ENCODE measurements at places on chromosomes 7 and 10.
A peak's percentile ranks its signal among the peaks of the same experiment; 100 is the strongest.

DNA sequence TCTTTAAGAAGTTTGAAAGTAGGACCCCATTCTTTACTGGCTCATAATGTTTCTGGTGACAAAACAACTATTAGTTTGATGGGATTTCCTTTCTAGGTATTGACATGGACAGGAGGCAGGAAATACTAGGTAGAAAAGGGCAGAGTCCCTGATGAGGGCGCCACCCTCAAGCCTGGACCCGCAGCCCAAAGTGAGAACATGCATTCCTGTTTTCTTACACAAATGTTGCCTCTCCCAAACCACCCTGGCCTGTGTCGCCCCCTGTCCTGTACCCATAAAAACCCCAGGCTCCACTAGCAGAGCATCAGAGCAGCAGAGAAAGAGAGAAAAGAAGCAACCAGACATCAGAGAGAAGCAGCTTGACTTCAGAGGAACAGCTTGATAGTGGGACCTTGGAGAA, 1055.2 kb upstream of the POT1 start:
- no peak for DNase-seq

GRCh38 chr10:14821635-14822375, 16.0 kb downstream of the CDNF start:
- no peak for DNase-seq

- no peak for DNase-seq
Observed at GRCh38 chr7:73870041-73870492, 9.1 kb downstream of the TMEM270 start.

DNA sequence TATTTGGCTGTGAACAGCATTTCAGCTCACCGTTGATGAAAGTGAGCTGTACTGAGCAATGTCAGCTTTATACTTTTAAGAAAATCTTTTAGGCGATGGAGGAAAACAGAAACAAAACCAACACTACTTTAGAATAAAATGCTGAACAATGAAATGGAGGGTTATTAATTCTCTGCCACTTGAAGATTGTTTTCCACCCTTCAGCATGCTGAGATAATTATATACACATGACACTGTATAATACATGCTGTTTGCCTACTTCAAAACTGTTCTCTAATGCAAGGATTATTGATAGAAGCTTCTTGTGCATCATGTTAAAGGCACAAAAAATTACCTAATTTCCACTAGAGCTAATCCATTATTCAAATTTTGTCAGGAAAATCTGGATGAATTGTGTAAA, 66.8 kb downstream of the CACNA2D1 start:
- no peak for DNase-seq

DNA sequence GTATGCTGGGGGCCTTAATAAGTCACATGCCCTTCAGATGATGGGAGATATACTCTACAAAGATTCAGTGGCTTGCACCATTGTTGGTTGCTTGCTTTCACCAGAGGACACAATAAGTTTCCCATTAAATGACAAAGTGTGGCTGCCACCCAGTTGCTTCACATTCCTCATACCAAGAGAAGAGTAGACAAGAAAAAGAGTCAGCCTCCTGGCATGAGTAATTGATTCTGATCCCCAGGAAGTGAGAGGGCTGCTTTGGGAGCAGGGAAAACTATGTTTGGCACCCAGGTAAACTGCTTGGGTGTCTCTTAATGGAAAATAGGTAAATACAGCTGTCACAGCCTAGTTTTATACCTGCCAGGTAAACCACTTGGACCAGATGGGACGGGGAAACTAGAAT, 66.7 kb upstream of the IL6 start:
- no peak for DNase-seq

- no peak for DNase-seq
Observed at GRCh38 chr10:129552119-129552518, 85.1 kb downstream of the MGMT start.

DNA sequence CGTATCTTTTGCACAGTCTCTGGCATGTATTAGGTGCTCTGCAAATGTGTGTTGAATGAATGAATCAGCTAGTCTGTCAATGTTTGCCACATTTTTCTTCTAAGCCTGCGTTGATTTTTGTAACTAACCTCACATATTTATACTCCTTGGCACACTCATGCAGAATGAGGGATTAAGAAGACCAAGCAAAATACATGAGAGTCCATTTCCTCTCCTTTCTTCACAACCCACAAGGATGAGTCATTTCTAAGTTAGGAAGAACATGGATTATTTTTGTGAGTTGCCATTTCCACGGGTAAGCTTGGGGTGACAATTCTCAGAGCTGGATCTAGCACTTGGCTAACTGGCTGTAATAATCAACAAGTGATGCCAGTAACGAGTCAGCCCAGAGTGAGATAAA, 158.8 kb downstream of the TWIST1 start:
- peak; percentile 63 for DNase-seq

- peak; percentile 68 for DNase-seq
Observed at GRCh38 chr7:119664601-119665000, 608.4 kb upstream of the KCND2 start.

DNA sequence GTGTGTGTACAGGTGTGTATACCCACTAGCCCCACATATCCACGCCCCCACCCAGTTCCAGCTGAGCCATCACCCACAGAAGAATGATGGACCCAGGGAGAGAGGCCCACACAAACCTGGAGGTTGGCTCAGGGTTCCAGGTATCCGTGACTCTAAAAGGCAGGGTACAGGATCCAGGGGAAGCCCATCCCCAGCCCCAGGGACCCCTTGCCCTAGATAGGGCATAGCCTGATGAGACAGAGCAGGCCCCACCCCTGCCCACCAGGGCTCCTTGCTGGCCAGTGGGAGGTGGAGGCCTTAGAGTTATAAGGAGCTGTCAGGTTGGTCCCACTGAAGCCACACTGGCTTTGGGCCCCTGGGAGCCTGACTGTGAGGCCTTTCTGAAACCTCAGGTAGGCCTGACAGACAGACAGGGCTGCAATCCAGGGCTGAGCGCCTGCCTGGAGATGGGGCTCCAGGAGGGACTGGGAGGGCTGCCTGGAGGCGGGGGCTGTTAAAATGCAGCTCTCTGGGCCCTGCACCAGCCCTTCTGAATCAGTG, 93.5 kb downstream of the WDR11 start:
- no peak for DNase-seq

GRCh38 chr10:45155784-45156183, 155.1 kb downstream of the ZNF22 start:
- DNase-seq, result no peak

- no peak for DNase-seq
Observed at GRCh38 chr10:57218382-57218781, 857.3 kb upstream of the ZWINT start.

DNA sequence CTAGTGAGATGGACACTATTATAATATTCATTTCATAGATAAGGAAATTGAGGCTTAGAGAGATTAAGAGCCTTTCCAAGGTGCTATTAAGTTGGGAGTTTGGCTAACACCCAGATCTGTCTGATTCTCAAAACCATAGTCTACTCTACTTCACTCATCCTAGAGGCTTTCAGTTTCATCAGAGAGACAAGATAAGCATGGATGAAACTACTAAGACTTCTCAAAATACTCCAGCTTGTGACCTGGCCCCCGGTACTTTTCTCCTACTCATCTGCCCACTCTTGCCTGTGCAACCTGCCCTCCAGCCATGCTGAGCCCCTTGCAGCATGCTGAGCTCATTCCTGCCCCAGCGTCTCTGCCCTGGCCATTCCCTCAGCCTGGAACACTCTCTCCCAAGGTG, 12.2 kb upstream of the SLC35B4 start:
- no peak for DNase-seq

GRCh38 chr10:58781873-58782488, 269.3 kb downstream of the BICC1 start:
- peak; percentile 57 for DNase-seq

- no peak for DNase-seq
Observed at GRCh38 chr7:13991791-13992595, 2.5 kb upstream of the ETV1 start.

- DNase-seq, result no peak
Observed at GRCh38 chr7:149566103-149566502, 68.5 kb upstream of the ZNF746 start.

- DNase-seq, result no peak
Observed at GRCh38 chr10:84397735-84398144, 69.4 kb downstream of the CCSER2 start.

DNA sequence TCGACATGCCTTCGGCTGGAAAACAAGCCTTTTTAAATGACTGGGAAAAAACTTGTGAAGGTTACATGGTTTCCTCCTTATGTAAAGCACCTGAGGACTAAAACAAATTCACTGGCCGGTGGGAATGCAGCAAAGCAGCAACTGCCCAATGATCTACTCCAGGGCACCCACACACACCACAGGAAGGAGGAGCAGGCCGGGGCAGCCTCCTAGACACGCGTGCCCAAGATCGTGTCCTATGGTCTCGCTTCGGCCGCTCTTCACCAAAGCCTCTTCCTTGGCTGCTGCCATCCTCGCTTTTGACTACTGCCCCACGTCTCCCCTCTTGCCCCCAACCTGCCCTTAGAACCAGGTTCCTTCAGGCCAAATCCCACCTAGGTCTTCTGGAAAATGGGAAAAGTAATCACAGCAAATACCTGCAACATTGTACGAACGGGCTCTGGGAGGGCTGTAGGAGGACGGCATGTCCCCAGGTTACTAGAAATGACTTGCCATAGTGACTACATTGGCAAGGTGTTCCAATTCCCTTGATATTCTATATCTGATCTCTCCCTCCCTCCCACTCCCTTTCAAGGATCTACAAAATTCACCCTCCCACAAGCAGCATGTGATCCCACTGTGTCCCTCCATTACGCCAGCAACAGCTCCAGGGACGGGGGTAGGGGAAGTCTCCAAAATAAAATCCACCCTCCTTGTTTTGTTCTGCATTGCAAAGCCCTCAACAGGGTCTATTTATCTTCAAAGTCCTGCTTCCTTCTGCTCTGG, 84.9 kb downstream of the RNF216 start:
- DNase-seq, result no peak

GRCh38 chr10:5354068-5354467, 10.7 kb upstream of the UCN3 start:
- no peak for DNase-seq

- DNase-seq, result no peak
Observed at GRCh38 chr7:131943646-131944045, 387.2 kb upstream of the PODXL start.

- no peak for DNase-seq
Observed at GRCh38 chr10:107215681-107216080, 51.2 kb upstream of the SORCS1 start.

- peak; percentile 48 for DNase-seq
Observed at GRCh38 chr7:117230276-117231046, 92.4 kb downstream of the WNT2 start.

GRCh38 chr7:132206594-132206993, 369.7 kb downstream of the PLXNA4 start:
- DNase-seq, result no peak

GRCh38 chr7:139763330-139763729, 14.5 kb downstream of the HIPK2 start:
- peak; percentile 80 for DNase-seq

GRCh38 chr7:27925573-27926201, 185.7 kb downstream of the TAX1BP1 start:
- no peak for DNase-seq

DNA sequence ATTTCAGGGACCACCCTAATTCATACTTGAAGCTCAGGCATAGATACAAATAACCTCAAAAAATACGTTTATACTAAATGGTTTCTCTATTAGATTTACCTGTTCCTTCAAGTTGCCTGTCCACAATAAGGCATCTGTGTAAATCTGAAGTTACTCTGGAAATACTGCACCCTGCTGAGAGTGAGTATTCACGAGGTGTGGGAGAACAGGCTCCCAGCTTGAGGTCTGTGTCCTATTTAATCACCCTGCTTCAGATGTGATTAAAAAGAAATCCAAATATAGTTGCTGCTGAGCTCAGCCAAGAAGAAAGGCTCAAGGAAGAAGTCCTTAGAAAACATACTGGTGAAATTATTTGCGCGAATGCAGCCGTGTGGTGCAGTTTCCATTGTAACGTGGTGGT, 136.8 kb downstream of the KLF6 start:
- no peak for DNase-seq

GRCh38 chr10:42924484-42924883, 141.9 kb downstream of the BMS1 start:
- no peak for DNase-seq
